Activated CD4-positive, alpha-beta memory T cell treated with anti-CD3 and anti-CD28 coated beads, Interleukin-2, amount 10 ng/mL, durations not matched to agents 7 days and 5 days (primary cell): ENCODE measurements at places on chromosomes 4 and X.

DNA sequence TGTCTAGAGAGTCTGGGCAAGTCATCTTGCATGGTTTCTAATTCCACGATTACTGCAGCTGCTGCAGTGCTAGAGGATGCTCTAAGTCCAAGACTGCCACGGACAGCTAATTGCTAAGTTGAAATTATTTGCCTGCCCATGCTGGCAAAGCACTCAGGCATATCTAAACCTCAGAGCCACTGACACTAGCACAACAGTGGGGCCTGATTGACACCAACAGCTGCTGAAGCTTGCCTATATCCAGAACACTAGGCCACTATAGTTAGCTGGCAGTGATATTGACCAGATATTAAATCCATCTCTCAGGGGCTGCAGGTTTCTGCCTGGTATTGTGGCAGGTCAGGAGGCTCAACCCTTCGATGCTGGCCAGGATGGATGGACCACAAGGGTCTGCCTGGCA lies 103.9 kb downstream of the DCAF12L1 start:
- no peak for DNase-seq
- H3K27ac ChIP-seq: no peak overlapping the region
- H3K4me1 ChIP-seq: no peaks in the 10 kb centered on the region

DNA sequence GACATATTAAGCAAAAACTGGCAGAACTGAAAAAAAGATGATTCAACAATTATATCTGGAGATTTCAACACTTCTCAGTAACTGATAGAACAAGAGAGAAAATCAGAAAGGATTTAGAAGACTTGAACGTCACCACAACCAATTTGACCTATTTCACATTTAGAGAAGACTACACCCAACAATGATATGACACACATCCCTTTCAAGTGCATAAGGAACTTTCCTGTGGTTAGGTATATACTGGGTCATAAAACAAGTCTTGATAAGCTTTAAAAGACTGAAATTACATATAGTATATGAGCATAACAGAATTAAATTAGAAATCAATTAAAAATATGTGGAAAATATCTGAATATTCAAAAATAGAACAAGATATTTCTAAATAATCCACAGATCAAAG lies 201.2 kb upstream of the HAND2 start:
- H3K36me3 ChIP-seq: no peaks in the 10 kb centered on the region
- H3K4me3 ChIP-seq: no peak overlapping the region
- no peaks in the 10 kb centered on the region for H3K27me3 ChIP-seq
- H3K27ac ChIP-seq: no peak overlapping the region

DNA sequence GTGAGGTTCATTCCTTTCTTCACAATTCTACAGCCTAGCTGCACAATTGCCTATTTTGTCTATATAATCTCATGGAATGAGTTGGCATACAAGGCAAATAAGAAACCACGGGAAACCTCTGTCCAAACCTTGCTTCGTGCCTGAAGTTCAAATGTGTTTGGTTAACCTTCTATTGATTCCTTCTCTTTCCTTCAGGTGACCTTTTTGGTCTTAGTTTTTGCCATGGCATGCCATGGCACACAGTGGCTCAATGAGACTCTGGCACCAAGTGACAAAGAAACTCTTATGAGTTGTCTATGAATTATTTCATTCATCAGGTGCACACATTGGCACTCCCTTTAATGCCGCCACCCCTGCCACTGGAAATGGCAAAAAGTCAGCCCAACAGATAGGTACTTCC lies 101.8 kb downstream of the PPARGC1A start:
- H3K27ac ChIP-seq: no peak overlapping the region
- H3K4me3 ChIP-seq: no peak overlapping the region
- H3K27me3 ChIP-seq: no peaks in the 10 kb centered on the region
- no peak for DNase-seq

- DNase-seq: peak; percentile 92
- peak within 1 kb of the TSS; percentile 88 for H3K4me3 ChIP-seq
- peak within 1 kb of the TSS; percentile 82 for H3K27ac ChIP-seq
- H3K27me3 ChIP-seq: no peaks in the 10 kb centered on the region
- peaks cover 8% of the 10 kb centered on the region for H3K36me3 ChIP-seq
- H3K4me1 ChIP-seq: peaks cover 18% of the 10 kb centered on the region
Measured at GRCh38 chrX:16719334-16720084, at the start of gene SYAP1. SYAP1 (plus strand) TSS chrX:16719612; CDS start chrX:16719725, 113 bp downstream.

GRCh38 chr4:98656443-98656842 lies 2.0 kb downstream of the TSPAN5 start:
- no peak overlapping the region for H3K27ac ChIP-seq
- peaks cover 18% of the 10 kb centered on the region for H3K36me3 ChIP-seq
- H3K4me3 ChIP-seq: peak overlapping the region; percentile 93
- H3K27me3 ChIP-seq: no peaks in the 10 kb centered on the region
- DNase-seq: no peak

DNA sequence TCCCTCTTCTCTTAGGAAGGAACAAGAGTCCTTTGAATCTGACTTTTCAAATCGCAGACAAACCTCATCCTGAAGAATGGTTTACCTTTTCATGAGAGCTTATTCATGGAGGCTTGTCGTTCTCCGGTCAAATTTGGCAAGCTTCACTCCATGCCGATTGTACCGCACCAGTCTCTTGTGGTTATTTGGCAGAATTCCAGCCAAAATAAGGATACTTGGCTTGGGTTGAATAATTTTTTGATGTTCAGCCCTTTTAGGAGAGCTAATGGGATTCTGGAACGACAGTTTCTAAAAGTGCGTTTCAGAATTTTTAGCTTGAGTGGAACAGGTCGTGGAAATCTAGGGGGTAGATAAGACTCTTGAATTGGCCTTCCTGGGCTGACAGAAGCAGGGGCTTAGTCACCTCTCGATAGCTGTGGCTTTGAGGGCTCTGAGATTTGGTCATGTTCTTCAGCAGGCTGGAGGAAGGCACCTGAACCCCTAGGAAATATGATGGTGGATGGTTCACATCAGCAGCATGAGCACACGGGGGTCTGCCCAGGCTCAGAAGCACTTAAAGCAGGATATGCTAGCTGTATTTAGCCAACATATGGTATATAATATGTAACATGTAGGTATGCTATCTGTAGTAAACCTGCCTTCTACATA lies 1.5 kb downstream of the KLHL2 start:
- H3K4me1 ChIP-seq: peaks cover 72% of the 10 kb centered on the region
- no peaks in the 10 kb centered on the region for H3K27me3 ChIP-seq
- H3K36me3 ChIP-seq: peaks cover 23% of the 10 kb centered on the region
- peak; percentile 24 for DNase-seq
- H3K4me3 ChIP-seq: peak overlapping the region; percentile 89

- H3K27ac ChIP-seq: no peak overlapping the region
- H3K27me3 ChIP-seq: no peaks in the 10 kb centered on the region
- no peaks in the 10 kb centered on the region for H3K4me1 ChIP-seq
- H3K4me3 ChIP-seq: no peak overlapping the region
- DNase-seq: no peak
Measured at GRCh38 chr4:91317434-91317833, 986.3 kb upstream of the GRID2 start.

- no peaks in the 10 kb centered on the region for H3K27me3 ChIP-seq
- H3K27ac ChIP-seq: no peak overlapping the region
- H3K4me3 ChIP-seq: no peak overlapping the region
- no peak for DNase-seq
- H3K36me3 ChIP-seq: peaks cover 18% of the 10 kb centered on the region
Measured at GRCh38 chr4:37953620-37954293, 6.4 kb upstream of the PTTG2 start.

GRCh38 chr4:26837993-26838842 lies 22.4 kb upstream of the STIM2 start:
- DNase-seq: no peak
- no peak overlapping the region for H3K4me3 ChIP-seq

- H3K36me3 ChIP-seq: no peaks in the 10 kb centered on the region
- peak overlapping the region; percentile 66 for H3K27ac ChIP-seq
- H3K27me3 ChIP-seq: no peaks in the 10 kb centered on the region
- peak overlapping the region; percentile 84 for H3K4me3 ChIP-seq
Measured at GRCh38 chrX:19912-20571, 261.1 kb upstream of the PLCXD1 start.

GRCh38 chrX:30161043-30161442 lies 54.3 kb upstream of the MAGEB2 start:
- no peak overlapping the region for H3K27ac ChIP-seq
- no peaks in the 10 kb centered on the region for H3K4me1 ChIP-seq
- no peak for DNase-seq
- no peak overlapping the region for H3K4me3 ChIP-seq
- no peaks in the 10 kb centered on the region for H3K36me3 ChIP-seq
